Stimulated activated CD4-positive, alpha-beta T cell treated with anti-CD3 and anti-CD28 coated beads, Interleukin-4, amount 100 ng/mL, for 48 hours (primary cell): ENCODE measurements at places on chromosomes 3 and 15.

GRCh38 chr15:73052653-73053397, 562 bp downstream of the NEO1 start:
- peak; percentile 3 for DNase-seq

DNA sequence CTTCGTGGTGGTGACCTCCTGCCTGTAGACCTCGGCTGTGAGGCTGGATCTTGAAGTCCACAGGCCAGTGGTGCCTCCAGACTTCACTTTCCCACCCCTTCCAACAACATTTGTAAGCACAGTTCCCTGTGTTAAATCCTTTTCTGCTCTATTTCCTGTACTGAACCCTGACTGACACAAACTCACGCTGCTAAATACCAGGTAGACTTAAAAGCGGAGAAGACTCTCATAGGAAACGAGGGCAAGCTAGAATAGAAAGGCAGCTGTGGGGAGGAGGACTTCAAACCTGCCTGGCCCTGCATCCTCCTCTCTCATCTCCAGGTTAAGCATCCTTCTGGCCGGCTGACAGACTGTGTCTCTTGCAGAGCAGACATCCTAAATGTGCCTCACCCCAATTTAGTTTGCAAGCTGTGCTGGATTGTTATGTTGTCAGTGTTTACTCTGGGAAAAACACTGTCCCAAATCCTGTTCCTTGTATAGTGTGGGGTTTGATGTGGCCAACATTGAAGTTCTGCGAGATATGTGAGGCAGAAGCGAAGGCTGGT, 58.5 kb upstream of the LARS2 start:
- DNase-seq = no peak

GRCh38 chr3:193731656-193732055, 138.6 kb downstream of the OPA1 start:
- DNase-seq = no peak

DNA sequence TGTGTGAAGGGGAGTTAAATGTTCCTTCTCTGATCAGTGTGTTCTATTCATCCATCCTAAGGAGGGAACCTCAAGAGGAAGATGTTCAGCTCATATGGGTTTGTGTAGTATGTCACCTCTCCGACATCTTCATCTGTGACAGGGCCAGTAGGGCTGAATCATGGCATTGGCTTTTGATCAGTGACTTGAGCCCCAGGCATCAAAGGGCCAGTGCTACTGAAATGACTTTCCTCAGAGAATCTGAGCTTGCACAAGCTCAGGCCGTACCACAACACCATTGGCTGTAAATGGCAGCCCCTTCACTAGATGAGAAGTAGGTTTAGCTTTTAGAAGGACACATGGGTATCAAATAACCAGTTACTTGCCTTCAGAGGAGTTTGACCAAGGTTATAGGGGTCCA, 183.2 kb upstream of the NR2E3 start:
- no peak for DNase-seq

- no peak for DNase-seq
These were observed 106.9 kb downstream of the LSM3 start for GRCh38 chr3:14285548-14285925.

- no peak for DNase-seq
These were observed 54.6 kb downstream of the SENP7 start for GRCh38 chr3:101458387-101458786.

DNA sequence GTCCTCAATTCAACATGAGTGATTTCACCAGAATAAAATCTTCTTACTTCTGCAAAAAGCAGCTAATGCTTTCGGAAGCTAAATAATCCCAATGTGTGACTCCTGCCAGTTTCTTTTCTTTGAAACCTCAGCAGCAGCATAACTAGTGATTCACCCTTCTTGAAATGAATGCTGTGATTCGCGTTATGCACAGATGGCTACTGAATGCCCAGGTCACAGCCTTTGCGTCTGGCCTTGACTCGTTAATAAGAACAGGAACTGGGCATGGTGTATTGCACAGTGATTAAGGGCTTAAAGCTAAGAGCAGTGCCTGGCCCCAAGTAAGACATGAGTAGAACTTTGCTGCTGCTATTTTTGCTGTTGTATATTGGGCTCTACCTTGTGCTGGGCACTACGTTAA, 19.0 kb downstream of the CGNL1 start:
- no peak for DNase-seq

GRCh38 chr3:182484682-182485081, 308.6 kb upstream of the ATP11B start:
- DNase-seq = no peak

DNA sequence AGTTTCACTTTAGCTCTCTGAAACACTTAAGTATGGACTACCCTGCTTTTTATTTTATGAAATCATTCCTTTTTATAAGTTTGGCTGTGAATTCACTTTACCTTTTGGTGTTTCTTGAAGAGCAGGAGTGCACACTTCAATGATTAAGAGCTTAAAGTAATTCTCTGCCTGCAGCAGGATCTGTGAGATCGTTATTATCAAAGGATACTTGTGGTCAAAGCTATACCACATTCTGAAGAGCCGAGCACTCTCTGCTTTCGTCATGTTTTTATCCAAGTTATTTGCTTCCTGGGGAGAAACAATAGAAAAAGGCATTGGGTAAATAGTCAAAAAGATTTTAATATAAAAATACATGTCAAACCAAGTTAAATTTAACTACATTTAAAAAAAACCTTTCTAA, 243.7 kb downstream of the CHST2 start:
- no peak for DNase-seq

DNA sequence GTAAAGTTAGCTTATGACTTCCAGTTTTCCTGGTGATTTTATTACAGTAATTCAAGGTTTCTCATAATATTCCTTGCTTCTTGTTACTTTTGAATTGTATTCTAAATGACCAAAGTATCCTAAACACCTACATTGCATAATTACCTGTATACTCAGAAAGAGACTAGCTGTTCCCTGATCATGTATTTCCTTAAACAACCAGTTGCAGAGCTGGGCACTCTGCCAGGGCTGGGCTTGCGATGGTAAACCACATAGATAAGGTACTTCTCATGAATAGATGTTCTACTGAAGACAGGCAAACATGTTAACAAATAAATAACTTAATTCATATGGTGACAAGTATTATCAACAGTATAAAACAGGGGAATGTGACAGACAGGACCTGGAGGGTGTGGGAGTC, 142.3 kb upstream of the WNT5A start:
- no peak for DNase-seq

DNA sequence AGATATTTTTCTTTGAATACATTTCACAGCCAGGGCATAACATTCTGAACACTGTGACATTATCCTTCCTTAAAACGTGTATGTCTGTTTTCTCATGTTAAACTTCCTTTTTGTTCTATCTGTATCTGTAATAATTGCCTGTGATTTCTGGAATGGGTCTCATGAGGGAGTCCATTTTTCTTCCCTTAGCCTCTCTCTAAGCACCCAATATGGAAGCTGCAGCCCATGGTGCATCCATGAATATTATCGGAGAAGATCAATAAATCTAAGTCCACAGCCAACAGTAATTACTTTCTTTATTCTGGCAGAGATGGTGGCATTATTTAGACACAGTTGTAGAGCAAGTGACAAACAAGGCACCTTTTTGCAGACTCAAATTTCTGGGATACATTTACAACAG, 671.1 kb downstream of the TUSC7 start:
- no peak for DNase-seq

- no peak for DNase-seq
These were observed 43.0 kb upstream of the SPATA12 start for GRCh38 chr3:57017459-57017845.

DNA sequence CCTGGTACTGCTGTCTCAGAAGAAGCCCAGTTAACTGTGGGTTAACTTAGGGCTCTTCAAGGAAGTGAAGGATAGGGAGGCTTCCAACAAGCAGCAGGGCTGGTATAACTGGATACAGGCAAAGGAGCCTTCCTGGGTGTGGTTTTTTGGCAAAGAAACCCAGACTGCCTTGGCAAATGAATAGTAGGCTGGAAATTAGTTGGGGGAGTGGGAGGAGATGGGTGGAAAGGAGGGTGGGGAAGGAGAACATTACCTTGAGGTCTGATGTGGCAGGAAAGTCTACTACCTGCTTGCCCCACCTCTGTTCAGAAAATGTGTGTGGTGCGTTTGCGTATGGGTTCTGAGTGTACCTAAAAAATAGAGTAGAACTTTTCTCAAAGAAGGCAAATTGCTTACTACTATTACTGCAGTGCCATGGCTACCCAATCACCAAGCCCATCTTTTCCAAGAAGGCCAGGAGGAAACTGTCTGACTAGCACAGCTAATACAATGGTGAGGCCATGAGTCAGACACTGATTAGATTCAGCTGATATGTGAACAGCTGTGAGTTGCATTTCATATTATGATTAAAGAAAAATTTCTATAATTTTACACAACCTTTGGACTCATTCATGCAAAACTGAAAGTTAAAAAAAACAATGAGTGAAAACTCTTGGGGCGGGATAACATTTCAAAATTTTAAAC, 55.2 kb downstream of the SPTSSB start:
- DNase-seq = no peak

GRCh38 chr15:90018216-90018831, 17.2 kb downstream of the ZNF710 start:
- no peak for DNase-seq

- DNase-seq = no peak
These were observed 11.6 kb downstream of the GORASP1 start for GRCh38 chr3:39095778-39096177.

DNA sequence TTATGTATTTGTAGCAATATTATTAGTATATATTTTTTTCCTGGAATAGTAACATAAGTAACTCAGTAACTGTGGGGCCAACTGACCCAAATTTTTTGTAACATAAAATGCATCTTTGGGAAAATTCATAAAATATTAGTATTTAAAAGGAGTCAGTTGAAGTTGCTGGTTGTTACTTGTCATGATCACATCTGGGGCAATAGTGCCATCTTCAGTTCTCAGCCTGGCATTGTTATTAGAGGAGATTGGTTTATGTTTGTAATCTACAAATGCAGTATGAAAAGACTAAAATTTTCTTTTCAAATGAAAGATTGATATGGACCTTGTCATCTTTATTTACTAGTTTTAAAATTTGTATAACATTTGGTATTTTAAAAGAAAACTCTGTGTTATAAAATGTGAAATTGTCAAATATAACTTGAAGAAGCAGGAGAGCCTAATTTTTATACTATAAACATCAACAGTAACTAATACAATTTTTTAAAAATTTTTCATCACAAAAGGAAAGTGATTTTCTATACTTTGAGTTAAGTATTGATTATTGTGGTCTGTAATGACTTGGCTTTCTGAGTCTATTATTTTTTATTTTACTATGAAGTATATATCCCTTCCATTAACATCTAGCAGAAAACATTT, 38.8 kb upstream of the MLF1 start:
- DNase-seq = no peak

- DNase-seq = peak; percentile 12
These were observed 77.7 kb downstream of the OCA2 start for GRCh38 chr15:28021281-28022039.

- DNase-seq = no peak
These were observed 103.8 kb upstream of the UBE2E1 start for GRCh38 chr3:23701716-23702597.

DNA sequence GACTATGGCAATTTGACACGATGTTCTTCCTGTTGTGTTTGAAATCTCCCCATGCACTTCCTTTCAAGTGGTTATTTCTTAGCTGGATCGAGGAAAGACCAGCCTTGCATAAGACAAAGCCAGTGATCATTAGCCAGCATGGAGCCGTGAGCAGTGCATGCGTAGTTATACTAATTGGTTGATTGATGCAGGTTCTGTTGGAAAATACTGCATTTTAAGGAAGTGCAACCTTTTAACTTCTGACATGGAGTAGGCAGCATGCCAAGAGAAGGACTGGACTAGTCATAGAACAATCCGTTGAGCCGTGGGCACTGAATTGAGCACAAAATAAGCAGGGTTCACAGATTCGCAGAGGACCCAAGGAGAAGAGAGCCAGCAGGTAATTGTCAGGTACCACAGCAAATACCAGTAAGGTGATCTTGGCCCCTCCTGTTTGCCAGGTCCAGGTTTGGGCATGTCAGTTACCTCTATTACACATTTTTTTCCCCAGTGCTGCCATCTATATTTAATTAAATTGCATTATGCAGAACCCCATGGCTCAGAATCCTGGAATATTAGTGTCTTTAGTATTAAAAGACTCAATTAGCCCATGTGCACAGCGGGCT, 29.0 kb upstream of the BCL6 start:
- DNase-seq = no peak

GRCh38 chr3:61649381-61650170, 88.2 kb downstream of the PTPRG start:
- no peak for DNase-seq

DNA sequence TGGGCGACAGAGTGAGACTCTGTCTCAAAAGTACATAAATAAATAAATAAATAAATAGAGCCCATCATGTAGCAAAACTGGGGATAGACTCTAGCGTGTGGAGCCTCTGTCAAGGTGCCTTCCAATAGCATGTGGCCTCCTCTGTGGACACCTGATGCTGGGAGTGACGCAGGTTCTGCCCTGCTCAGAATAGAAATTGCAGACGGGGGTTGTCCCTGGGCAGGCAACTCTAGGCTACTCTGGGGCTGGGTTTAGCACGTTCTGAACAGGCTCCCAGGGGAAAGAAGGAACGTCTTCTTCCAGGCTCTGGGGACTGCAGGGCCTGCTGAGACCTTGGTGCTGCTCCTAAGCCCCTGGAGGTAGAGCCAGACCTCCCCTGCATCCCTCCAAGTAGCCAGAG, 65.3 kb downstream of the EPHB3 start:
- no peak for DNase-seq

DNA sequence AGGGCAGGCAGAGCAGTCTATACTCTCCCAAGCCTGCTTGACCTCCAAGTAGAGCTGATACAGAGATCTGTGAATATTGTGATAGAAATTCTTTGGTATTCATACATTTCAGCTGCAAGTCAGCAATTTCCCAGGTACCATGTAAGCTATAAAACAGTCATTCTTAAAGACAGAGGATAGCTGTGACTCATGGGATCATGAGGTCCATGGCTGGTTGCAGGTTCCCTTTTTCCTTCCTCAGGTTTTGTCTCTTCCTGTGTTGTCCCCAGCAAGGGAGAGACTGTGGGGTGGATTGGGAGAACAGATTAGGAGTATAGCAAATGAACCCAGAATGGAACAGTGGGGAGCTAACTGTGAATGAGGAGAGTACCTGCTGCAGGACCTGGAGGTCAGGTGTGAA, 5.4 kb upstream of the P4HTM start:
- DNase-seq = no peak

GRCh38 chr3:71122641-71123040, 460.9 kb downstream of the FOXP1 start:
- DNase-seq = no peak

DNA sequence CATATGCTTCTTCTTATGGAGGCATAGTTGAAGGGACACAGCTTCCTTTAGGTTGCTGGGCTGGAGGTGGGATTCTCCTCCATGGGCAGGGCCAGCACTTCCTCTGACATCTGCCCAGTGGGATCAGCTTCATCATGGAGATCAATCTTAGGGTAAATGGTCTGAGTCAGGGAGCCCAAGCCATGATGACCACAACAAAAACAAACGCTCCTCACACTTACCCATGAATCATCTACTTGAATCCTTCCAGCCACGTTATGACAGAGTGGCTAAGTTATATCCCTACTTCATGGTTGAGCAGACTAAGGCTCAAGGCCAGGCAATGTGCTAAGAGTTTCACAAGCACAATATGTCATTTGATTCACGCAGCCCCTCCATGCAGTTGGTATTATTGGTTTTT, 87.2 kb upstream of the NMNAT3 start:
- no peak for DNase-seq

GRCh38 chr3:59607656-59608055, 557.8 kb upstream of the CFAP20DC start:
- DNase-seq = no peak
